ENCODE measurements at places on chromosomes 6 and 20. TPM values are rescaled to one million over a fixed set of nuclear protein-coding genes. Genes with fewer than 3 reads are reported as not detected.
A peak's percentile ranks its signal among the peaks of the same experiment; 100 is the strongest.

DNA sequence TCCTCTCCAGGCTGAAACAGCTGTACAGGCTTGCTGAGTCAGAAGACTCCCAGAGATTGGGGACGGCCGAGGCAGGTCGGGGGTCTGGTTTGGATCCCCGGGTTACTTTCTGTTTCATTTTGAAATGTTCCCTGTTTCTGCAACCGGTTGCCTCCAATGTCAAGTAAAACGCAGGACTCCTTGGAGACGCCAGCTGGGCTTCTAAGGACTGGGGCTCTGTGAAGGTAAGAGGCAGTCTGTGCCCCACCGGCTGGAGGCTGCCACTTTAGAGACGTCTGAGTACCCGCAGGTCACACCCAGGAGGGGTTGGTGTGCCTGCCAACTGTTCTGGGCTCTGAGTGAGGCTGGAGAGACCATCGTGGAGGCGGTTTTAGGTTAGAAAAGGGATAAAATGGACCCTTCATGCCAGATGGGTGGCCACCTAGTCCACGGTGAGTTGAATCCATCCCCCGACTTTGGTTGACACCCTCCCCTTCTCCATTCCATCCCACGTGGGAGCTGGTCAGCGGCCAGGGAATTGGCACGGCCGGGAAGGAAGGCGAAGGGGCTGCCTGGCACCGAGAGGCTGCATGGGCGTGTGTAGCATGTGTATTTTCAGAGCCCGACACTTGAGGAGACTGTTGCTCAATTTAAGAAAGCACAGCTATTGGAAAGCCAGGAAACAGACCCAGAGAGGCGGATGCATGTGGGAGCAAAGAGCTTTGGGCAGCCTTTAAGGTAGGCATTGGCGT, 240.9 kb downstream of the PHACTR1 start:
- peak; percentile 19 for DNase-seq

DNA sequence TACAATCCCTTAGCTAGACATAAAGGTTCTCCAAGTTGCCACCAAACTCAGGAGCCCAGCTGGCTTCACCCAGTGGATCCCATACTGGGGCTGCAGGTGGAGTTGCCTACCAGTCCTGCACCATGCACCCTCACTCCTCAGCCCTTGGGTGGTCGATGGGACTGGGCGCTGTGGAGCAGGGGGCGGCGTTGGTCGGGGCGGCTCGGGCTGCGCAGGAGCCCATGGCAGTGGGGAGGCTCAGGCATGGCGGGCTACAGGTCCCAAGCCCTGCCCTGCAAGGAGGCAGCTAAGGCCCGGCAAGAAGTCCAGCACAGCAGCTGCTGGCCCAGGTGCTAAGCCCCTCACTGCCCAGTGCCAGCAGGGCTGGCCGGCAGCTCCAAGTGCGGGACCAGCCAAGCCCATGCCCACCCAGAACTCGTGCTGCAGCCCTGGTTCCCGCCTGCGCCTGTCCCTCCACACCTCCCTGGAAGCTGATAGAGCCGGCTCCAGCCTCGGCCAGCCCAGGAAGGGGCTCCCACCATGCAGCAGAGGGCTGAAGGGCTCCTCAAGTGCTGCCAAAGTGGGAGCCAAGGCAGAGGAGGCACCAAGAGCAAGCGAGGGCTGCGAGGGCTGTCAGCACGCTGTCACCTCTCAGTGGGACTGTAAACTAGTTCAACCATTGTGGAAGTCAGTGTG, 912.1 kb downstream of the PHF3 start:
- no peak for DNase-seq

DNA sequence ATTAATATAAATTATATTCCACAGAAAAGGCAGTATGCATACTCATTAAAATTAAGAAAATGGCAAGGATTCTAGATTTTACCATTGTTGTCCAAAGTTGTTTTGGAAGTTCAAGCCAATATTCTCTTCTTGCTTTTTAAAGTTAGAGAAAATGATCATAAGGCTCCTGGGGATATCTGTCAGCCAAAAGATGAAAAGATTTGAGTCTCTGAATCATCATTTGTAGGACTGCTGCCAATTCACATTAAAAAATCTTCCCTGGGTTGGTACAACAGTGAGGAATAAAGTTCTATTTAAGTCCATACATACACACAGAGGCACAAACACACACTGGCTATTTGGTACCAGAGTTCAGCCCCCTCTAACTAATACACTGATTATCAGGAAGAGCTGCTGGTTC, 620.1 kb downstream of the COL12A1 start:
- no peak for DNase-seq

GRCh38 chr20:9409981-9410380, 104.4 kb upstream of the LAMP5 start:
- DNase-seq = no peak

DNA sequence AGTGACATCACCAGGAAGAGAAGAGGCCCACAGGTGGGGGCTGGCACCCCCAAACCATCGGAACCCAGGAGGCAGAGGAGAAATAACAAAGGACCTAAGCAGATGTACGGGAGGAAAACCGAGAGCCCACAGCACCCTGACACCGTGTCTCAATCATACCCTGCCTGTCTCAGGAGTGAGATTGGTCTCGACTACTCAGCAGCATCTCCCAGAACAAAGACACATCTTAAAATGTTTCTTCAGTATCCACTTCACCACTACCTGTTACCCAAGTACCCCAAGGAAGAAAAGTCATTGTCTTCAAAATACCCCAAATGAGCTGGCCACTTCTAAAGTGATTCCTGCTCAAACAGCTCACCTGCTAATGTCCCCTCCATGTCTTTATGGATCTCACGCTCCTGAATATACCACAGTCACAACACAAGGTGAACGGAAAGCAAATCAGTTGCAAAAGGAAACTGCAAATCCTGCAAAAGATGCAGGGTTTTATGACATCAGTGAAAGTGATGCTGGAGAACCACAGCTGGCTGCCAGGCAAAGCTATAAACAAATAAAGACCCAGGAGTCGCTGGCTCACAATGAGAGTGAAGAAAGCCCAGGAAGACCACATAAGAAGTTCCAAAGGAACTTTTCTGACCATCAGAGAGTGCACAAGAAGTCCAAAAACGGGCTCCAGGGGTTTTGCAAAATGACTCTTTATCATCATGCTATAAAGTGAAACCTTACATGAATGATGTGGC, 44.1 kb downstream of the PREX1 start:
- DNase-seq = peak; percentile 58

GRCh38 chr20:31642837-31643236, 5.1 kb downstream of the COX4I2 start:
- no peak for DNase-seq

The RIPPLY2 gene
- not detected for total RNA-seq
